ENCODE measurements at places on chromosomes 7 and 10.

DNA sequence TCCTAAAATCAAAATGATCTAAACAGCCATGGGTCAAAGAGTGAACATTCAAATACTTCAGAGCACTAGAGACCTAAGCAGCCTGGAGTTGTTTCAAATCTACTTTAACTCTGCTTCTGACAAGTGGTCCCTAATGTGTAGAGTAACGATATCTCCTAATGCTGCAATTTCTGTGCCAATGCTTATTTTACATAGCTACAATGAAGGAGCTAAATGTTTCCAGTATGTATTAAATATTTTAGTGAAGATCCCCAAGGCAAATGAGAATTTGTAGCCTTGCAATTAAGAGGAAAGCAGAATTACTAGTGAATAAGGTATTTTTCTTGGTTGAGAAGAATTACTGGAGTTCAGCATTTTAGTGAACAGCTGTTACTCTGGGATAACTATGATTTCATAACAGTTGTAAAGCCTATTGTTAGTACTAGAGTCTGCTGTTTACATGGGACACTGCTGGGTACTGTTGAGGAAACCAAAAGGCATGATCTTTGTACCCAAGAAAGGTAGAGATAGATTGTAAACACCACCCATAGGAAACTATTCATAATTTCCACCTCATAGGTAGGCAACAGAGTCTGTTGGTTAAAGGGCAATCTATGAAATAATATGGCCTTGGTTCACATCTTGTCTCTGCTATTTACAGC, 271.9 kb downstream of the PLXDC2 start:
- DNase-seq = no peak

GRCh38 chr7:32158076-32158475, 87.9 kb upstream of the PDE1C start:
- DNase-seq = no peak

GRCh38 chr7:50539725-50540124, 25.5 kb downstream of the DDC start:
- no peak for DNase-seq

DNA sequence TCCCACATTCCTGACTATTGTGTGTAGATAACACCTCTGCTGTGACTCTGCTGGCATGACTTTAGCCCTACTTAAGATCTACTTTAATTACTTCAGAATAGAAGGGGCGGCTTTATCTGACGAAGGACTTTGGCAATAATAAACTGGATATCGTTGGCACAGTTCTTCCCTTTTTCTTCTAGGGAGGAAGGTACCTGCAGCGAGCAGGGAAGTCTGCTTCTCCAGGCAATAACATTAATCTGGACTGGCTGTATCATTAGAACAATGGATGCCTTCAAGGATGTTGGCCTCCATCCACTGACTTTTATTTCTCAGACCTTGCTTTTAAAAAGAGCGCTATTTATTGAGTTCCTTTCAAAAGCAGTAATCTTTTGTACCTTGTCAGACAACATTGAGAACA, 172.6 kb upstream of the THSD7A start:
- no peak for DNase-seq

DNA sequence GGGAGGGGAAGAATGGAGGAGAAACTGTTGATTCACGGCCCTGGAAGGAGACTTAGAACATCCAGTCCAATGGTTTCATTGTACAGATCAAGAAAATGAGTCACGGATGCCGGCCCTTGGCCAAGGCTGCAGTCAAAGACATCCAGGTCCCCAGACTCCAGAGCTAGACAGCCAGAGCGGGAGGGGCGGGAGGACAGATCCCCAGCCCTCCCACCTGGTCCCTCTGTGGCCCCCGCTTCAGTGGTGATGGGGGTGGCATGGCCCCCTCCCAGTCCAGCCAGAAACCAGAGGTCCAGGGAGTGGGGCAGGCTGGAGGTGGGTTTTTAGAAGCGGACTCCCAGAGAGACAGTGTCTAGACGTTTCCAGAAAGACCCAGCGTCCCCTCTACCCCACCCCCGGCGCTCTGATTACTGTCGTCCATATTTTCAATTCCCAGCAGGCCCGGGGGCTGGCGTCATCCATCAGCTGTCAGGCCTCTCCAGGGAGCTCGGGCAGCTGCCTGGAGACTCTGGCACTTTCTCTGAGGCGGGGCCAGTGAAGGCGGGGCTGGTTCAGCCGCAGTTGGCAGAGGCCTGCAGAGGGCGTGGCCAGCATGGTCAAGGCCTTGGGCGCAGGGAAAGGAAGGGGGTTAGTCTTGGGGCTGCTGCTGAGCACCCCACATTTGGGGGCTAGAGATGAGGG, 8.0 kb upstream of the HSPB1 start:
- DNase-seq = no peak

- no peak for DNase-seq
These were observed 434.5 kb downstream of the SUGCT start for GRCh38 chr7:40569326-40569725.

GRCh38 chr7:1853986-1854865, 184.1 kb downstream of the ELFN1 start:
- DNase-seq = no peak

- DNase-seq = no peak
These were observed 316.7 kb downstream of the NRG3 start for GRCh38 chr10:82191653-82192052.

Data from AG09319 (cell line).